BJ (cell line): ENCODE measurements at places on chromosomes 16 and 17. TPM values are rescaled to one million over a fixed set of nuclear protein-coding genes. Genes with fewer than 3 reads are reported as not detected.
A peak's percentile ranks its signal among the peaks of the same experiment; 100 is the strongest.

The EME1 gene
- polyA plus RNA-seq: 5.3 and 5.9 TPM in 2 replicates

DNA sequence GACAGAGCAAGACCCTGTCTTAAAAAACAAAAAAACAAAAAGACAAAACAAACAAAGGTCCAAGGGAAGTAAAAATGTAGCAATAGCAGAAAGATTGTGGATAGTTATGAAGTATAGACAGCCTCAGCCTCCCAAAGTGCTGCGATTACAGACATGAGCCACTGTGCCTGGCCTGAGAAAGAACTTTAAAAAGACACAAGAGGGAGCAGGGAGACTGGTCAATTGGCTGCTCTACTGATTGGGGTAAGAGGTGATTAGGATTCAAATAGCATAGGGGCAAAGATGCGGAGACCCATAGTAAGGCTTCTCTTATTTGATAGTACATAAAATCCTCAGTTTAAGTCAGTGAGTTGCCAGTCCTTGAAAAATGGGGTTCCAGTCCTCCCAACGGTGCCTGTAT is 518.2 kb upstream of the GOT2 start:
- DNase-seq: no peak

DNA sequence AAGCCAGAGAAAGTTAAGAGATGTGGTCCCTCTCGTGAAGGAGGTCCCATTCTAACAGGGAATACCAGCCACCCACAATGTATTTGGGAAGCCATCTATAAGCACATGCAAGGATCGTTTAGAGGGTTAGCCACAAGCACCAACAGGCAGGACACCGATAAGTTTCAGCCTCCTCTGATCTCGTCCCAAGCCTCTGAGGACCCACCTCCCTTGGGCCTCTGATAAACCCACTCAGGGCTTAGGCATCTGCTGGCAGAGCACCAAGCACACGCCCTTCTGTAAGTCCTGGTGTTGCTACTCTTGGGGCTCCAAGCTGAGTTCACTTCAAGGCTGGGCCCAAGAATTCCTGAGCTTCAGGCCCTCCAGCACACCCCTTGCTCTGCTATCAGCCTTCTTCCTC is 5.4 kb upstream of the PNPO start:
- DNase-seq: peak; percentile 24

GRCh38 chr16:2046893-2047329 is 723 bp downstream of the NTHL1 start:
- no peak for DNase-seq

The RTN4RL1 gene
- polyA plus RNA-seq: 0.16 and 0.32 TPM in 2 replicates
